Transverse colon (tissue), 4 donors: ENCODE measurements at places on chromosomes 13 and 19.

GRCh38 chr13:102777736-102778135 lies 4.2 kb upstream of the TEX30 start:
- DNase-seq: no peak

DNA sequence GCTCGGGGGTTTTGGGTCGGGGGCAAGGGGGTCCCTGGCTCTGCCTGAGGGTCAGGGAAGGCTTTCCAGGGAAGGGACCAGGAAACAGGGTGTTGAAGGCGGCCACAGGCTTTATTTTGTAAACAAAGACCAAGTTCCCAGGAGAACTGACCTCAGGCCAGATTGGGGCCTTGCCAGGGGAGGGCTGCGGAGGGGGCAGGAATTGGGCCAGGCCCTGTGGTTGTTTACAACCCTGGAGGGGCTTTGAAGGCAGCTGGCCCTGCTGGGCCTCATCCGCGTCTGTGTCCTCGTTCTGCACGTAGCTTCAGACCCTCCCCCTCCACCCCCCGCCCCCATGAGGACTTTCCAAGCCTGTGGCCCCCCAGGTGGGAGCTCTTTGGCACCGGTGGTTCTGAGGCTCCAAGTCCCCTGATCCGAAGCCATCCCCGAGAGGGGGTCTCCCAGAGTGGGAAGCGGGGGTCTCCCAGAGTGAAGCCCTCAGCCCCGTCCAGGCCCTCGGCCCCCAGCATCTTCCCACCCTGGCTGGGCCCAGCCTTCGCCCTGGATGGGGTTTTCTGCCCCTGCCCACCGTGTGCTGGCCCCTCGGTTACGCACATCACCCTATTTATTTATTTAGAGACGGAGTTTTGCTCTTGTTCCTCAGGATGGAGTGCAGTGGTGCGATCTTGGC lies 13.5 kb upstream of the BSG start:
- peak; percentile 47 for DNase-seq

DNA sequence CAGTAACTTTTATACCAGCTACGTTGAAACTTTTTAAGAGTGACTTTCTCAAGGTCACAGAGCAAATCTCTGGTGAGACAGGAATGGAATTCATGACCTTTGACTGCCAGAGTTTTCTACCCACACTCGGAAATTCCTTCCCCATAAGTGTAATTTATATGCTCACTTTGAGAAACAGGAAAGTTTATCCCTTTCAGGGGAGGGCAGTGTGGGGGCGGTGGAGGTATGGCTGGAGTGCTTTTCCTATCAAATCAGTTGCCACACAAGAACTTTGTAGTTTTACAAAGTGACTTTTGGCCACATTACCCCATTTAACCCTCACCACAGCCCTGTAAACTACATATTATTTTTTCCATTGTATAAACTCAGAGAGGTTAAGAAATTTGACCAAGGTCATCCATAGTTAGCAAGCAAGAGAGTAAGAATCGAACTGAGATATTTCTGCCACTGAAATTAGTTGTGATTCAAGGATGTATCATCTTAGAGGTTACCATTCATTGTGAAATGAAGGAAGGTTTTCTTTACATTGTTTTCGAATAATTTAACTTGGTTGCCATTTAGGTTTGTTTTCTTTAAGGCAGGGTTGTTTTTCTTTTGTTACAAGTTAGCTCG lies 5.9 kb downstream of the KLF12 start:
- DNase-seq: no peak

DNA sequence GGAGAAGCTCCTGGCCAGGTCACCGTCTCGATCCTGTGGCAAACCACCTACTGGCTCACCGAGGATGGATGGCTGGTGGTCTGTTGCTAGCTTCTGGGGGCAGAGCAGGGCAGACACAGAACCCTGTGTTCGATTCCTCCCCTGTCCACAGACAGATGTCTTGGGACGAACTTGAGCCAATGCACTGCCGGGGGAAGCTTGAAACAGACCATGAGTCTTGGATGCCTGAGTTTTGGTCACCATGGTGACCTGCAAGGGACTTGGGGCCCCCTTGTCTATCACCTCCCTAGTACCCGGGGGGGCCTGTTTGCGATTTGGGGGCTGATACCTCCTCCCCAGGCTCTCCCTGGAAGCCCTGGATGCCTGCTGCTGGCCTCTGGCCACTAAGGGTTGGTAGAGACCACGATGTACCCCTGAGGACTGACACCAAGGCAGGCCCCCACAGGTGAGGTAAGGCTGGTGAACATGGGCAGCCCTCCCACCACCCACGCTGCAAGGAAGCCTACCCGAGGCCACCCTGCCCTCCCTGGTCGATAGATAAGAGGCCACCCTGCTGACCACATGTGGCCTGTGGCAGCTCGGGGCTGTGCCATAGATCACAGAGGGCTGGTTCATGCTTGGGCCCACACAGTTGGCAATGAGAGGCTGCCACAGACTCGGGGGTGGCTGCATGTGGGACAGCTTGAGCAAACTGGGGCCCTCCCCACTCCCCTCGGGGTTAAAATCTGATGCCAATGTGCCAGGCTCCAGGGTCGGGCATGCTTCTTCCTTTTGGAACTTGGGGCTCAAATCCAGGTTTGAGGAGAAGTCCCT lies 10.7 kb downstream of the IQCN start:
- DNase-seq: no peak

DNA sequence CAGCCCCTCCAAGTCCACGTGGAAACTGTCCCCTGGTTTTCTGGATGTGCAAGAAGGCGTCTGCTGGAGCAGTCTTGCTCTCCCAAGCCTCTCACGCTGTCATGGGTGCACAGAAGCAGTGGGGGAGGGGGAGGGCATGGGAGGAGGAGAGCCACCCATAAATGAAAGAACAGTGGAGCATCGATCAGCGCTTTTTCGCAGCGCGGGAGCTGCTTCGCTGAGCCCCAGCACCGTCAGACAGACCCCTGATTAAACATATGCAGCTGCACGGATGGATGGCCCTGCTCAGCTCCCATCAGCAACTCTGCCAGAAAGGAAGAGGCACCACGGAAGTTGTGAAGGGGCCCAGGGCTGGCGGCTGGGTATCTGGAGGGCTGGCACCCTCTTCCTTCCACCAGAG lies 264.9 kb downstream of the UQCRFS1 start:
- no peak for DNase-seq

GRCh38 chr13:53110614-53111013 lies 82.0 kb downstream of the OLFM4 start:
- no peak for DNase-seq

DNA sequence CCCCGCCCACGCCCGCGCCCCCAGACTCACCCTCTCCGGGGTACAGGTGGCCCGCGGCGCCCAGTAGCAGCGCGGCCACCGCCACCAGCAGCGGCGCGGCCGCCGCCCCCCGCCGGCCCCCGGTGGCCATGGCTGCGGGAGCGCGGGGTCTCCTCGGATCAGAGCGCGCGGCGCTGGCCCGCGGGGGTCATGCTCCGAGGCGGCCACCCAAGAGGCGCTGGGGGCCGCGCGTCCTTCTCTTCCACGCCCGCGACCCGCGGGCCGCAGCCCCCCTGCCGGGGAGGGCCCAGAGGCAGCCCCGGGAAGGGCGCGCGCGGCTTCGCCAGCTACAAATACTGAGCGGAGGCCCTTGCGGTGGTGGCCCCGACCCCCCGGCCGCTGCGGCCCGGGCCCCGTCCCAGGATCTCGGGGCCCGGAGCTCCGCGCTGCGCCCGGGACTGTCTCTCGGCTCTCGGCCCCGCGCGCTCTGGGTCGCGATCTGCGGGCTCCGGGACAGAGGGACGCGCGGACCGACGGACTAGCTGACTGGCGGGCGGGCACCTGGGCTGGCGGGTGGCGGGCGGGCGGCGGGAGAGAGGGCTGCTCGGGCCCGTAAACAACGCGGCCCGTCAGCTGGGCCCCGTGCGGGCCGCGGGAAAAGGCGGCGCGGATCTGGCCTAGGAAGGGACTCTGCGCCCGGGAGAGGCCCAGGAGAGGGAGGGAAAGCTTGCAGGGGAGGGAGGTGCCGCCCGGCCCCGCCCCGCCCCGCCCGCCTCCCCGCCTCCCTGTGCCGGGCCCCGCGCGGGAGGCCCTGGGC lies at the start of gene INSR:
Gene INSR (minus strand): TSS at position 653 of the 796 bp plus-strand sequence. CDS start 523 bp downstream, at position 130.
- DNase-seq: peak; percentile 93

- no peak for DNase-seq
Measured at GRCh38 chr13:71685072-71685471, 181.9 kb downstream of the DACH1 start.

- no peak for DNase-seq
Measured at GRCh38 chr13:98092888-98093287, 50.0 kb upstream of the FARP1 start.

DNA sequence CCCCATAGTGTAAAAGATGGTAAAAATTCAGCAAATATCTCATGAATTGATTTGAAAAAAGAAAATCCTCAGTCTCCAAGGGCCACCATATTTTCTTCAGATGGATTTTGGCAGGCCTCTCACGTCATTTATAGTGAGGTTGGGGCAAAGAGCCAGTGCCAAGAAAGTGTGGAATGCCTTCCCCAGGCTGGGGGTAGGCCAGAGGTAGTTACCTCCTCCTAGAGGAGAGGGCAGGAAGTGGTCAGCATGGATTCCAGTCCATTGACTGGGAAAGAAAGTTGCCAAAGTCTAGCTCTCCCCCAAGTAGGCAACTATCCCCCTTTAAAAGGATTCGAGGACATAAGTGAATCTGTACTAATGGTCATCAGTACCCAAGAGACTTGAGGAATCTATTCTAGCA lies 68.4 kb upstream of the KCTD4 start:
- no peak for DNase-seq

DNA sequence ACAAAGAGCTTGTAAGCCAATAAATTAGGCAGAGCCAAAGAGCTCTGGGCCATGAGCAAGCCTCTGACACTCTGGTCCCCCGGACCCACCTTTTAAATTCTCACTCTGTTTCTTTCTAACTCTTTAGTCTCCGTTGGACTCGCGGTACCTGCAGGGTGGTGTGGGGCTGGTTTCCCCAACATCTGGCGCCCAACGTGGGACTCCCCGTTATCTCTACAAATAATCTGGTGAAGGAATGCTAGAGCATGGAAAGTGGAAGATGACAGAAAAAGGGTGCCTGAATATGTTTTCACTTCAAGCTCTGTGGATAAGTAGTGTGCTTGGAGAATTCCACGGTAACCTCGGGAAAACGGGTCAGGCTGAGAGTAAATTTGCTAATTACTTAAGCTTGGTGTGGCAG lies 36.5 kb upstream of the CYP2B6 start:
- no peak for DNase-seq

DNA sequence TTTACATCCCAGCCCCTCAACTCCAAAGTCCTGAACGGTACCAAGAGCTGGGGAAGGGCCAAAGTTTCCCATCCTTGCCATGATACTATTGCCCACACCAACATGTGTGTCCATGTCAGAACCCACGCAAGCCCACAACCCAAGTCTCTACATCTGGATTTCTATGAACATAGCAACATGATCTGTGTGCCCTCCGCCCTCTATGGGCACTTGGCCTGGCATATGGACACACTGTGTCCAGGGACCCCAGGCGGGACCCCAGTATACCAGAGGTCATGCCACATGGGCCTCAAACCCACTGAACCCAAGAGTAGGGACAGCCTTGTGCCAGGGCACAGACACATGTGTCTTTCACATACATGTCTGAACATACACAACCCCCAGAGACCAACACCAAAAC lies 2.0 kb downstream of the LRFN1 start:
- no peak for DNase-seq

- no peak for DNase-seq
Measured at GRCh38 chr13:113124211-113124970, 1.8 kb downstream of the F10 start.

- DNase-seq: no peak
Measured at GRCh38 chr13:103941506-103942140, 875.4 kb upstream of the SLC10A2 start.

DNA sequence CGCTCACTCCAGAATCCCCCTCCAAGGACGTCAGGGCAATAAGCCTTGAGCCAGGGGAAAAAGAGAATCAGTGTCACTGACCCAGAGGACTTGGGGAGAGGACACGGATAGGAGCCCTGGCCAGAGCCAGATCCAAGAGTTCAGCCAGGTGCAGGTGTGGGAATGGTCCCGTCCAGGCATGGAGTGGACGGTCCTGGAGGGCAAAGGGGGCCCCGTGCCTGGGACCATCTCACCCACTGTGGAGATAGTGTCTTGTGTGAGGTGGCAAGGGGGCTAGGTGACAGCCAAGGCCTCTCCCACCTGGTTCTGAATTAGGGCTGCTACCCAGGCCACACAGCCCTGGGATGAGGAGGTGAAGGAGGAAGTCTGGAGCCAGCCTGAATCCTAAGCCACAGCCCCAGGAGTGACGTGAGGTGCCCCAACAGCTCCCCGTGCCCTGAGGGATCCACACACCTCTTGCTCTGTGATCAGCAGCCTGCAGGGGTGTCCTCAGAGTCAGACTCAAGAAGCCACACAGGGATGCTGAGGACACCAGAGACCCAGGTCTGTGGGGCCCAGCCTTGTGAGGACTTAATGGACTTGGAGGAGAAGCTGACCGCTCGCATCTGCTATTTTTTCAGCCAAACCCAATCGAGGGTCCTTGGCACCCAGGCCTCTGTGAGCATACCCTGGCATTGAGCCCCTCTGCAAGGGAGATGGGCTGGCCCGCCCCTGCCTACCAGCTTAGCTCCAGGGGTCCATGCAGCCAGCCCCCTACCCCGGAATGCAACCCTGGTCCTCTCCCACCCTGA lies 16.4 kb upstream of the ZNF14 start:
- no peak for DNase-seq

DNA sequence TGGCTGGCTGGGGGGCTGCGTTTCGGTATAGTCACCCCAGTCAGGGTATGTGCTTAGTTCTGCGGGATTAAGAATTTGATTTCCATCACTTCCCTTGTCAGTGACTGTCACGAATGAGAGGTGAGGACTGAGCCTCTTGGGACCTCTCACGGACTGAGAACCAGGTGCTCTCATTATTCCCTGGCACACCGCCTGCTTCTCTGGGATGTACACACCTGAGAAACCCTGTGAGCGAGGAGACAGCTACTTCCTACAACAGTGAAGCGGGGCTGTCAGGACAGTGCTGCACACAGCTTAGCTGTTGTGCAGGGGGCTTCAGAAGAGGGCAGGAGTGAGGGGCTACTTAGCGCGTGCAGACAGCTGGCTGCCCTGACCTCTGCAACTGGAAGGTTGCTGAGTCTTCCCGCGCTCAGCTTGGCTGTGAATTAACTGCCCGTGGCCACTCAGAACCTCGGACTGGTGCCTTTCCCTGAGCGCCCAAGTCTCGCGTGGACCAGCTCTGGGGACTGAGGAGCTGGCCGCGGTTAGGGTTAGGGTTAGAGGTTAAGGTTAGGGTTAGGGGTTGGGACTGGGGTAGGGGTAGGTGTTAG lies 65.3 kb upstream of the MCF2L start:
- no peak for DNase-seq

DNA sequence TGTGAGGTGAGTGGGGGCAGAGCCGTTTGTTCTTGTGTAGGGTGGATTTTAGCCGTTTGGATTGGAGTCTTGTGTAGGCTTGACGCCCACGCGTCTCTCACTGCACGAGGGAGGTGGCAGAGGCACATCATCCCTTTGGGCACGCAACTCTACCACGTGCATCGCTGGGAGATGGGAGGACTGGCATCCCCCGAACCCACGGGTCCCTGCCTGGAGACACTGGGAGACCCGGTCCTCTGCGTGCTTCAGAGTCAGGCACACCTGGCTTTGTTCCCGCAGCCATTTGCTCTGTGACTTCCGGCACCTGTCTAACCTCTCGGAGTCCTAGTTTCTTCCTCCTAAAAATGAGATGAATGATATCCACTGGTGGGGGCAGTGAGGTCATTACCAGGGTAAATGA lies 6.4 kb downstream of the ARHGEF7 start:
- no peak for DNase-seq

- DNase-seq: no peak
Measured at GRCh38 chr19:9431475-9431874, 3.9 kb downstream of the ZNF266 start.

GRCh38 chr13:85632526-85633195 lies 166.6 kb downstream of the SLITRK6 start:
- DNase-seq: no peak
